HFFc6 (cell line): ENCODE measurements at places on chromosomes 3 and 15. TPM values are rescaled to one million over a fixed set of nuclear protein-coding genes. Genes with fewer than 3 reads are reported as not detected.

The TTLL3 gene
- total RNA-seq = 13.6 to 20.5 TPM (median 18.0 TPM) in 3 replicates

The SNRPN gene
- 68.4 to 93.0 TPM (median 77.0 TPM) in 3 replicates for total RNA-seq

The CHDH gene
- not detected in 3 replicates for total RNA-seq

The GOLGA8S gene
- 0.06 to 0.08 TPM in 2 of 3 replicates, not detected in the other for total RNA-seq

The TMC3 gene
- total RNA-seq = not detected in 3 replicates

- peak overlapping the region; percentile 43 for H3K27ac ChIP-seq
- H3K36me3 ChIP-seq = no peaks in the 10 kb centered on the region
- no peak overlapping the region for H3K4me3 ChIP-seq
- H3K27me3 ChIP-seq = peaks cover 2% of the 10 kb centered on the region; the same call in 1 of the 2 replicates
- H3K4me1 ChIP-seq = peaks cover 20% of the 10 kb centered on the region
Observed at GRCh38 chr3:30770387-30770786, 124.1 kb downstream of the GADL1 start.

DNA sequence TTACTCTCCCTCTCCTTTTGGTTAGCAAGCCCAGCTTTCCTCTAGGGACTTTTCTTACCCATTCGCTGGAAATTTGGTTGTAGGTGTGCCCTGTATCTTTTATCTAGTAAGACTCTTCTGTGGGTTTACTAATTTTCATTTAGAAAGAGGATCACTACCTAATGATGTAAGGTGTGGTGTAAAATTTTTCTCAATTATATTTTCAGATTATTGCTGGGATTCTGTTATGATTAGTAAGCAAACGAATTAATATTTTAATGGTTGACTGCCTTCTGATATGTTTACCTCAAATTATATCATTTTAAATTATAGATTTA is 28.5 kb downstream of the PLCL2 start:
- DNase-seq = no peak
- no peak overlapping the region for H3K27ac ChIP-seq
- no peaks in the 10 kb centered on the region; the same call in 1 of the 2 replicates for H3K27me3 ChIP-seq
- peaks cover 4% of the 10 kb centered on the region; the same call in 1 of the 2 replicates for H3K36me3 ChIP-seq
- H3K4me3 ChIP-seq = no peak overlapping the region

DNA sequence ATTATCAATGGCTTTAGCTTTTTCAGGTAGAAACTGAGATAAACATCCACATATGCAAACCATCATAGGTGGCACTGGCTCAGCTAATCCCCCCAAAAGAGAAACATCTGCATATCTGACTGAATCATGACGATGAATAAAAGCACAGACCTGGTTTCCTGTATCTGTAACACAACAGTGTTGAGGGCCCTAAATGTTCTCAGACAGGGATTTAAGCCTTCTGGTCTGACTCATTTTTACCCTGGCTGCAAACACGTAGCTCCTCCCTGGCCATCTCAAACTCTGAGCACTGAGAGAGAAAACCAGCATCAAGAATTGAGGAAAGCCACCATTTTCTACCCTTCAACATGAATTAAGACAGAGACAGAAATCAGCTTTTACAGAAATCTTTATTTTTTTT is 35.2 kb downstream of the GLB1 start:
- H3K36me3 ChIP-seq = peaks cover 27% of the 10 kb centered on the region
- H3K4me3 ChIP-seq = peak overlapping the region; percentile 12; the same call in 1 of the 2 replicates
- peak overlapping the region; percentile 78 for H3K27ac ChIP-seq
- H3K27me3 ChIP-seq = no peaks in the 10 kb centered on the region
- peak; percentile 64 for DNase-seq
- H3K4me1 ChIP-seq = peaks cover 29% of the 10 kb centered on the region

GRCh38 chr15:47652328-47652727 is 65.0 kb upstream of the SEMA6D start:
- no peaks in the 10 kb centered on the region for H3K36me3 ChIP-seq
- H3K4me1 ChIP-seq = no peaks in the 10 kb centered on the region
- peaks cover 2% of the 10 kb centered on the region for H3K27me3 ChIP-seq
- DNase-seq = no peak
- no peak overlapping the region for H3K27ac ChIP-seq

DNA sequence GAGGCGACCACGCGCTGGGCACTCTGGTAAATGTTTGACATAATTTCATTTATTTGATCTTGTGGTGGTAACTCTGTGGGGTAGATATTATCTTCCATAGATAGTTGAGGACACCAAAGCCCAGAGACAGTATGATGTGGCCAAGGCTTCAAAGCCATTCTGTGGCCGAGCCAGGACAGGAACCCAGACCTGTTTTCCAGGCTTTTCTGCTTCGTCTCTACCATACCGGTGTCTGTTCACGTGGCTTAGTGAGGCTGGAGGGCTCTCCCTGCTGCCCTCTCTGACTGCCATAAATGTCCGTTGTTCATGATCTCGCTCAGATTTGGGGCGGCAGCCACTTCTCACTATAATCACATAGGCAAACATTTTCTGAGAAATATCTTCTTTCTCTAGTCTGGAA is 134.7 kb downstream of the PEX5L start:
- H3K4me3 ChIP-seq = no peak overlapping the region
- DNase-seq = no peak
- H3K27me3 ChIP-seq = peaks cover 7% of the 10 kb centered on the region; the same call in 1 of the 2 replicates
- H3K4me1 ChIP-seq = no peaks in the 10 kb centered on the region

- H3K4me3 ChIP-seq = no peak overlapping the region
- no peaks in the 10 kb centered on the region; the same call in 1 of the 2 replicates for H3K27me3 ChIP-seq
Observed at GRCh38 chr3:123909785-123910184, 25.7 kb upstream of the MYLK start.

- no peak overlapping the region for H3K4me3 ChIP-seq
- no peak overlapping the region for H3K27ac ChIP-seq
- no peaks in the 10 kb centered on the region for H3K36me3 ChIP-seq
- H3K4me1 ChIP-seq = 0 out of 2 replicates have a peak, but pooled peaks cover 7% of the 10 kb centered on the region
- DNase-seq = no peak
- H3K27me3 ChIP-seq = peaks cover 4% of the 10 kb centered on the region
Observed at GRCh38 chr3:13826672-13827071, 53.2 kb downstream of the WNT7A start.

- no peak overlapping the region for H3K27ac ChIP-seq
- no peak overlapping the region for H3K4me3 ChIP-seq
- H3K4me1 ChIP-seq = peaks cover 8% of the 10 kb centered on the region; the same call in 1 of the 2 replicates
- peaks cover 23% of the 10 kb centered on the region for H3K27me3 ChIP-seq
- no peaks in the 10 kb centered on the region for H3K36me3 ChIP-seq
Observed at GRCh38 chr15:40353697-40354096, 2.9 kb downstream of the PHGR1 start.

DNA sequence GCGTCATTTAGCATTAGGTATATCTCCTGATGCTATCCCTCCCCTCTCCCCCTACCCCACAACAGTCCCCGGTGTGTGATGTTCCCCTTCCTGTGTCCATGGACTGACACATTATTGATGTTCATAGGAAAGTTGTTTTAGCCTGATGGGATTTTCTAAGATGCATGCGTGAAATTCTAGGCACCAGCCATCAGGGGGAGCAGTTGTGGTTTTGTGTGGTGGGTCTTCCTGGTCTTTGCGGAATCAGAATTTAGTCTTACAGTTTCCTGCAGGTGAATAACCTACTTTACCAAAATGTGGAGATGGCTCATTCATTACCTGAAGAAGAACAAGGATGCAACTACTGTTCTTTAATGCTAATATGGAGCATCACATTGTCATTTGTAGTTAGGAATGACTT is 455.0 kb upstream of the THBS1 start:
- H3K36me3 ChIP-seq = peaks cover 26% of the 10 kb centered on the region
- H3K4me3 ChIP-seq = no peak overlapping the region
- no peaks in the 10 kb centered on the region for H3K27me3 ChIP-seq
- H3K27ac ChIP-seq = peak overlapping the region; percentile 64
- peaks cover 82% of the 10 kb centered on the region for H3K4me1 ChIP-seq
